ENCODE measurements at places on chromosomes 16 and 17.

- DNase-seq = no peak
Measured at GRCh38 chr16:85353013-85353412, 240.7 kb upstream of the CIBAR2 start.

DNA sequence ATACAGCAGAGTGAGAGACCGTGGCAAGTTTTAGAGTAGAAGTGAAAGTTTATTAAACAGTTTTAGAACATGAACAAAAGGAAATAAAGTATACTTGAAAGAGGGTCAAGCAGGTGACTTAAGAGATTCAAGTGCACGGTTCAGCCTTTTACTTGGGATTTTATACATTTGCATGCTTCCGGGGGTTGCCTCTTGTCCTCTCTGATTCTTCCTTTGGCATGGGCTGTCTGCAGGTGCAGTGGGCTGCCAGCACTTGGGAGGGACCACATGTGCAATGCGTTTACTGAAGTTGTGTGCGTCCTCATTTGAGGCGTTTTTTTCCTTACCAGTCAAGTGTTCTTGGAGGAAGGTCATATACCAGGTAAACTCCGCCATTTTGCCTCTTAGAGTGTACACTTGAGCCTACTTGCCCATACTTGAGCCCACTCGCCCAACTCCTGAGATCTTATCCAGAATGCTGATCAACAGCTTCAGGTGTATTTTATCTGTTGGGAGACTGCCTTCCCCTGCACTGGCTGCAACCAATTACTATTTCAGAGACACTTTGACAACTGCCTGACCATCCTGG is 195.2 kb downstream of the IRX5 start:
- no peak for DNase-seq

GRCh38 chr17:57665696-57666095 is 79.4 kb downstream of the CCDC182 start:
- DNase-seq = peak; percentile 28

- no peak for DNase-seq
Measured at GRCh38 chr16:57803134-57803990, 1.1 kb upstream of the KIFC3 start.

GRCh38 chr16:55039511-55039910 is 108.8 kb downstream of the IRX5 start:
- DNase-seq = no peak

GRCh38 chr17:39357986-39358385 is 43.4 kb downstream of the FBXL20 start:
- DNase-seq = no peak

DNA sequence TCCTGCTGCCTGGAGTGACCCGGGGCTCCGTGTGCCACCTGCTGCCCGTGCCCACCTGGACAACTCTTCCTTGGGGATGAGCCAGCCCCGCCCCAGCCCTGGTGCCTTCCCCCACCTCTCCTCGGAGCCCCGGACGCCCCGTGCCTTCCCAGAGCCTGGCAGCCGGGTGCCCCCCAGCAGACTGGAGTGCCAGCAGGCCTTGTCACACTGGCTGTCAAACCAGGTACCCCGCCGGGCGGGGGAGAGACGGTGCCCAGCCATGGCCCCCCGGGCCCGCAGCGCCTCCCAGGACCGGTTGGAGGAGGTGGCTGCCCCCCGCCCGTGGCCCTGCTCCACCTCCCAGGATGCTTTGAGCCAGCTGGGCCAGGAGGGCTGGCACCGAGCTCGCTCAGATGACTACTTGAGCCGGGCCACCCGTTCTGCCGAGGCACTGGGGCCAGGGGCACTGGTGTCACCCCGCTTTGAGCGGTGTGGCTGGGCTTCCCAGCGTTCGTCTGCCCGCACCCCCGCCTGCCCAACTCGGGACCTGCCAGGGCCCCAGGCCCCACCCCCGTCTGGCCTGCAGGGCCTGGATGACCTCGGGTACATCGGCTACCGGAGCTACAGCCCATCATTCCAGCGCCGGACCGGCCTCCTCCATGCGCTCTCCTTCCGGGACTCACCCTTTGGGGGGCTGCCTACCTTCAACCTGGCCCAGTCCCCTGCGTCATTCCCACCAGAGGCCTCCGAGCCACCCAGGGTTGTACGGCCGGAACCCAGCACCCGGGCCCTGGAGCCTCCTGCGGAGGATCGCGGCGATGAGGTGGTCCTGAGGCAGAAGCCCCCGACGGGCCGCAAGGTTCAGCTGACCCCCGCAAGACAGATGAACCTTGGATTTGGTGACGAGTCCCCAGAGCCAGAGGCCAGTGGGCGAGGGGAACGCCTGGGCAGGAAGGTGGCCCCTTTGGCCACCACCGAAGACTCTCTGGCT is 38.4 kb downstream of the ARHGAP23 start:
- no peak for DNase-seq

DNA sequence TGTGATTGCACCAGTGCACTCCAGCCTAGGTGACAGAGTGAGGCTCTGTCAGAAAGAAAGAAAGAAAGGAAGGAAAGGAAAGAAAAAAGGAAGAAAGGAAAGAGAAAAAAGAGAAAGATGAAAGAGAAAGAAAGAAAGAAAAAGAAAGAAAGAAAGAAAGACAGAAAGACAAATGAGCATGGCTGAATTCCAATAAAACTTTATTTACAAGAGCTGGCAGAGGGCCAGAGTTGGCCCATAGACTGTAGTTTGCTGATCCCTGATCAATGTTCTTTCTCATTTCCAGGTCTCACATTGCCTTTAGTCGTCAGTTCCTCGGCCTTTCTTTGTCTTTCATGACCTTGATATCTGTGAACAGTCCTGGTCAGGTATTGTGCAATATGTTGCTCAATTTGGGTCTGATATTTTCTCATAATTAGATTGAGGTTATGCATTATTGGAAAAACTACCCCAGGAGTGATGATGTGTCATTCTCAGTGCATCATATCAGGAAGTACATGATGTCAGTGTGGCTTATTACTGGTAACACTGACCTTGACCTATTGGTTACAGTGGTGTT is 68.5 kb upstream of the MED9 start:
- DNase-seq = no peak
